Left cardiac atrium (tissue), 4 donors: ENCODE measurements at places on chromosomes 3 and 15. TPM values are rescaled to one million over a fixed set of nuclear protein-coding genes. Genes with fewer than 3 reads are reported as not detected.

GRCh38 chr15:64461721-64462162 lies 1.4 kb downstream of the ZNF609 start:
- DNase-seq: no peak

DNA sequence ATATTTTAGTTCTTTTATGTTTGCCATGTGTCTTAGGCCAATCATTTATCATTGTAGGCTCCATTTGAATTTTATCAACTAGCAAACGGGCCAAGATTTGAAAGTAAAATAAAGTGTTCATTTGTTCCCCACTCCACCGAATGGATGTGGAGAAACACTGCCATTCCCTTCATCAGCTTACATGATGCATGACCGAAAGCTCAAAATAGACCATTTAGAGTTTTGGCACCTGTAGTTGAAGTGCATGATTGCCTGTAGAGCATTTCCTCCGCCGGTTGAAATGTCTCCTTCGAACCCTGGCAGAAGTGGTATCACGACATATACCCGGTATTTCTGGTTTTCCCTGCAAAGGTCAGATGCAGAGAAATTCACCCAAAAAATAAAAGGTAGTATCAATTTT lies 165.6 kb downstream of the PLD1 start:
- DNase-seq: no peak

The ATP10A gene
- total RNA-seq: 2.4 TPM

The HTR3E gene
- total RNA-seq: not detected

The IGSF10 gene
- 2.5 TPM for total RNA-seq

GRCh38 chr3:43786526-43787305 lies 96.0 kb downstream of the ABHD5 start:
- DNase-seq: no peak

DNA sequence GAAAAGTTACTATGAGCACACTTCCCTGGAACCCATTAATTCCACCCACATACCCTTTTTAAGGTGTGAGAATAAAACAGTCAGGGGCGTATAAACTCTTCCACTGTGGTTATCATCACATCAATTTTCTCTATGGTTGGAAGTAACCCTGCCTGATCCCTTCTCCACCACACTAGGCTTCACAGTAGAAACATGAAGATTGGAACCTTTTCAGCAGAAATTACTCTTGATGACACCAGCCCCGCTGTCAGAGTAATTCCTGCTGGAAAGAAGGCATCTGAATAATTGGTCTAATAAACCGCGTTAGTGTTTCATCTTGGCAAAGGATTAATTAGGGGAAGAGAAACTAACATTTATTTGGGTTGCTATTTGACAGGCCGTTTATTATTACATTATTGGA lies 278.4 kb downstream of the MFSD1 start:
- no peak for DNase-seq
